ENCODE measurements at places on chromosomes 7 and 10. TPM values are rescaled to one million over a fixed set of nuclear protein-coding genes. Genes with fewer than 3 reads are reported as not detected.

GRCh38 chr7:127857464-127857841 lies 173.8 kb downstream of the LRRC4 start:
- no peak for DNase-seq

- DNase-seq, result no peak
These were observed 155.5 kb downstream of the ZNF248 start for GRCh38 chr10:37701781-37702493.

GRCh38 chr7:151384776-151385625 lies 24.8 kb downstream of the WDR86 start:
- no peak for DNase-seq

- no peak for DNase-seq
These were observed 679.6 kb downstream of the PARD3 start for GRCh38 chr10:34135515-34135914.

- DNase-seq, result no peak
These were observed 92.7 kb upstream of the GPR141 start for GRCh38 chr7:37590824-37591223.

- DNase-seq, result no peak
These were observed 28.0 kb upstream of the GNAI1 start for GRCh38 chr7:80106498-80107113.

- no peak for DNase-seq
These were observed 7.1 kb upstream of the C10orf105 start for GRCh38 chr10:71726580-71727104.

DNA sequence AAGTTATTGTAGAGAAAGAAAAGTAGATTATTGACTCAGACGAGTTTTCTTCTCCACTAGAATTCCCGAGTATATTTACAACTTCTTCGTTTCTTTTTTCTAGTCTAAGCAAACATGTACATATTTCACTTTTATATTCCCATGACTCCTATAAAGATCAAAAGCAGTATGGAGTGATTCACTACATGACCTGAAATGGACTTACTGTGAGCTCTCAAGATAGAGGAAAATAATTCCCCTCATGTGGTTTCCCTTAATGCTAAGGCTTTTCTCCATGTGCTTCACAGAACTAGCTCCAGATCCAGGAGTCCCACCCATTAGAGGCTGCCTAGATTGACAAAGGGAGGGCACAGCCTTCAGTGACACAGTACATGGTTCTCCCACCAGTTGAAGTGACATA lies 823.1 kb upstream of the LRRTM3 start:
- no peak for DNase-seq

- peak; percentile 89 for DNase-seq
These were observed 63.4 kb upstream of the DNAJB6 start for GRCh38 chr7:157273208-157274093.

- no peak for DNase-seq
These were observed 75.1 kb downstream of the ENTPD1 start for GRCh38 chr10:95831076-95831475.

GRCh38 chr10:614139-614711 lies 75.2 kb downstream of the DIP2C start:
- DNase-seq, result no peak

DNA sequence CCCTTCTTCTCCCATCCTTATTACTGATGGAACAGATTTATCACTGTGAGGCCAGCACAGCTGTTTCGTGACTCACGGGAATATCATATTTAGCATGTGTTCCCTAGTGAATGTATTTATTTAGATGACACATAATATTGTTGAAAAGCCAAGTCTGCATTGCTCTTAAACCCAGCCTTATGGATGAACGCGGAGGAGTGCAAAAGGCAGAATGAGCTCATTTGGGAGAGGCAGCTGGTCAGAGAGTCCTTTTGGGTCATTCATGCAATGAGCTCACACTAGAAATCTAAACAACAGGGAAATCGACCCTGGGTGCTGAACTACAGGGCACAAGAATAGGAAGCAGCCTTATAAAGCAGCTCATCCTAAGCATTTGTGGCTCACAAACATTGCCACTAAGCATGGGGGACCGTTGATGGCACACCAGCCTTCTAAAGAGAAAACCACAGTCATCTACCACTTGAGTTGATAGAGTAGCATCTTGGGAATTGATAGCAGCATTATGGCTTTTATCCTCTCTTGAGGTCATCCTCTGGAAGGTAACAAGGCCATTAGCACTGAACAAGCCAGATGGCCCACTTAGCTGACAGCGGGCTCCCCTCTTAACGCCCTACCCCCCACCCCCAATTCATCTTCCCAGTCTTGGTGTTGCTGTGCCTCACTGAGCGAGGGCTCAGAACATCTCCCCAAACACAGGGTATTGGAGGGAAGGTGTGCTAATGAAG lies 32.9 kb upstream of the SDK1 start:
- DNase-seq, result no peak

DNA sequence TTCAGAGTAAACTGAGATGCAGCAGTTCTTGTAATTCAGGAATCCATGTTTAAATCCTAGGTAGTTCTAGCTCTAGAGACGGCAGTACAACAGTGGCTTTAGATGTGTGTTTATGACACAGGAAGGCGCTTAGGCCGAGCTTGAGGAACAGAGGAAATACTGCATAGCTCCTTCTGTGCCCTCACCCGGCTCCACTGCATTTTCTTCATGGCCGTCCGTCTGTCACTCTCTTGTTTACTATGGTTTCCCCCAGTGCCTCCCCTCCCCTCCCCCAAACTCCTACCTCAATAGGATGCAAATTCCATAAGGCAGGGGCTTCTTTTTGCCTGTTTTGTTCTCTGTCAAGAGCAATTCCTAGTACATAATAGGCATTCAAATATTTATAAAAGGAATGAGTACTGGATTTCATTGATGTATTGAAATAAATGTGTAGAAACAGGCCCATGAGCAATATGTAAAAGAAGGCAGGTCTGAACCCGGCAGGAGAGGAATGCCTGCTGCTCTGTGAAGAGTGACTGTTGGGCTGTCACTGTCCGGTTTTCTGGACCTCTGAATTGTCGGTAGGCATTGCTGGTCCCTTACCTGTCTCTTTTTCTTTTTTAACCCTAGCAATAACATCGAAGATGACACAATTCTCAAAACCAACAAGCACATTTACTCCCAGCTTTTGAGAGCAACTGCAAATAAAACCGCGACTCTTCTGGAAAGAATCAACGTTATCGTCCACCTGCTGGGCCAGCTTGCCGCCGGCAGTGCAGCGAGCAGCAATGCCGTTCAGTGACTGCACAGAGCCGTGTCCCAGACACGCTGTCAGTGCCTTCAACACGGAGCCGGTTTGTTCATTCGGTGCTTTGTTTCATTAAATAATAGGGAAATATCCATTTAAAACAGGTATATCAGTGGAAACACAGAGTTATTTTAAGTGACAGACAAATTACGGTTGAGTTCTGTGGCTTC lies 12.7 kb downstream of the MMP21 start:
- no peak for DNase-seq

- DNase-seq, result no peak
These were observed 257.9 kb downstream of the PARD3 start for GRCh38 chr10:34557173-34557572.

DNA sequence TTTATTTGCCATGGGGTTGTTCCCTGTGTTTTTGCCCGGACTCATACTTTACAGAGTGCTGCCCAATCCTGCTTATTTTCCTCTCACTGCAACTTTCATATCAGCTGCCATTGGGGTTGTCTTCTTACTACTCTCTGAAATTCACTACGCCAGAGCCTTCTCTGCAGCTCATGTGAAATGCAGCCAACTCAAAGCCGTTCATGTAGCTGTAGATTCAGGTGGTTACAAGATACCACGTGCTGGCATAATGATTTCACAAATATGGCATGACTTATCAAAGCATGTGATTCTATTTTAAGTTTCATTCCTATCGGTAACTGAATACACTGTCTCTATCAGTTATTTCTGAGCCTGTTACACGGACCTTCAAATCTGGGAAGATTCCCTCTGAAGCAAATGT lies 130.3 kb upstream of the WNT16 start:
- DNase-seq, result no peak

GRCh38 chr10:6195376-6195775 lies 7.4 kb upstream of the PFKFB3 start:
- DNase-seq, result no peak

GRCh38 chr10:79055892-79056291 lies 12.9 kb upstream of the ZMIZ1 start:
- DNase-seq, result no peak

The DOCK4 gene
- total RNA-seq, result 70.9 TPM

The PPP1R17 gene
- total RNA-seq, result 2.9 TPM

The SPDYE11 gene
- under 0.01 TPM for total RNA-seq

The GSTK1 gene
- 24.9 TPM for total RNA-seq

The ASB10 gene
- not detected for total RNA-seq

The ANKRD61 gene
- total RNA-seq, result under 0.01 TPM

The CPED1 gene
- 3.3 TPM for total RNA-seq

The HOXA2 gene
- total RNA-seq, result not detected

The LIMK1 gene
- 15.5 TPM for total RNA-seq

Data from frontal cortex (tissue), 4 donors.